ENCODE measurements at places on chromosomes 4 and X. TPM values are rescaled to one million over a fixed set of nuclear protein-coding genes. Genes with fewer than 3 reads are reported as not detected.

Gene DAPP1
- not detected for total RNA-seq

DNA sequence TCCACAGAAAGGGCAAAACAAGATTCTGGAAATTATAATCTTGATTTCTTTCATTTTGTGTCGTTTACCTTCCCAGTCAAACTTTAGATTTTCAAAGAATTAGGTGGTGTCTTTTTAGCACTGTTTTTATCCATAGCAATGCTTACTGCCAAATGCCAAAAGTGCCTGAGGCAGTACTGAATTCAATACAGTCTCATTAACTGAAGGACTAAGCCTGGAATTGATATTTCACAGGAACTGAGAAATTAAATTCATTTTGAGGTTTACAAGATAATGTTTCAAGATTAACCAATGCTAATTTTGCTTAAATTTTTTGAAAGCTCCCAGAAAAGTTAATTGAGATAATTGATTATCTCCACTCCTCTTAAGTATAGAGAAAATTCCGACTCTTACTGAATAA is 68.8 kb upstream of the ARHGAP24 start:
- DNase-seq: no peak
- no peak overlapping the region for H3K27ac ChIP-seq
- no peaks in the 10 kb centered on the region for H3K27me3 ChIP-seq
- no peaks in the 10 kb centered on the region for H3K4me1 ChIP-seq

DNA sequence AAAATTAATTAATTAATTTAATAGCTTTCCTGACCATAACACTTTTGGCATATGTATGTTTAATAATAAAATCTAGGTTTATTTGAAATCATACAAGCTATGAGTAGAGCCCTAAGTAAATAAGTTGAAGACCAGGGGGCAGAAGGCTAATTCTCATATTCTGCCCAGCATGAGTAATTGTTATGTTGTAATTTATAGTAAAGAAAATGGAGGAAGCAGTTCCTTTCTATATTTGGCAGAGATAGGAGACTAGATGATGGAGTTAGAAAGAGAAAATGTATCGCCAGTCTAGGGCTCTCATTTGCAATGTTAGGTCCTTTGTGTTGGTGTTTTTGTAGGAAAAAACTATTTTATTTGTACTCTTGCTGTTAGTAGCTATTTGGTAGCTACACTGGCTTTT is 89.1 kb downstream of the FNIP2 start:
- no peak overlapping the region for H3K4me3 ChIP-seq
- peaks cover 36% of the 10 kb centered on the region for H3K36me3 ChIP-seq
- no peaks in the 10 kb centered on the region for H3K27me3 ChIP-seq
- DNase-seq: no peak
- H3K4me1 ChIP-seq: peaks cover 8% of the 10 kb centered on the region
- H3K27ac ChIP-seq: no peak overlapping the region

- no peak for DNase-seq
- H3K4me1 ChIP-seq: no peaks in the 10 kb centered on the region
- H3K36me3 ChIP-seq: no peaks in the 10 kb centered on the region
- no peak overlapping the region for H3K27ac ChIP-seq
- H3K4me3 ChIP-seq: no peak overlapping the region
- no peaks in the 10 kb centered on the region for H3K27me3 ChIP-seq
Measured at GRCh38 chrX:84909151-84909550, 94.5 kb upstream of the APOOL start.

Gene HELT
- not detected for total RNA-seq

Gene ADH1A
- total RNA-seq: not detected

- H3K4me3 ChIP-seq: no peak overlapping the region
- no peaks in the 10 kb centered on the region for H3K36me3 ChIP-seq
- no peak for DNase-seq
- H3K27me3 ChIP-seq: no peaks in the 10 kb centered on the region
- H3K4me1 ChIP-seq: no peaks in the 10 kb centered on the region
- no peak overlapping the region for H3K27ac ChIP-seq
Measured at GRCh38 chr4:66219401-66219800, 549.1 kb upstream of the EPHA5 start.

GRCh38 chr4:30716681-30717207 is 3.4 kb upstream of the PCDH7 start:
- H3K4me3 ChIP-seq: no peak overlapping the region
- H3K4me1 ChIP-seq: no peaks in the 10 kb centered on the region
- no peak overlapping the region for H3K27ac ChIP-seq
- DNase-seq: no peak
- no peaks in the 10 kb centered on the region for H3K36me3 ChIP-seq

Gene IL9R
- not detected for total RNA-seq

DNA sequence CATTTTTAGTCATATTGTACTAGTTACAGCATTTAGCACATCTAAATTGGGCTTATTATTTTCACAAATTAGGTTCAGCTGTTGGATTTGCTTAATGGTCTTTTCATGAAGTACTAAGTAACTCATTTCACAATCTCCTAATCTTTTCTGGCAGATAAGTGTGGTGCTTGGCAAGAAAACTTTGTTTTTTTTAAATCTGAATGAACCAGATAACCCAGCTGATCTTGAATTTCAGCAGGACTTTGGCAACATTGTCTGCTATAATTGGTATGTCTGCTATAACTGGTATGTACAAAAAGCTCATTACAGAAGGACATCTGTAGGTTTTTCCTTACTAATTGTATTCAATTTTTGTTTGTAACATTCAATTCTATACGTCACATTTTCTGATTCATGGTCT is 22.7 kb downstream of the WDR19 start:
- no peaks in the 10 kb centered on the region for H3K27me3 ChIP-seq
- H3K4me3 ChIP-seq: no peak overlapping the region
- no peak for DNase-seq
- H3K27ac ChIP-seq: no peak overlapping the region
- no peaks in the 10 kb centered on the region for H3K36me3 ChIP-seq
- H3K4me1 ChIP-seq: no peaks in the 10 kb centered on the region

- H3K4me3 ChIP-seq: no peak overlapping the region
- H3K4me1 ChIP-seq: no peaks in the 10 kb centered on the region
- H3K27me3 ChIP-seq: no peaks in the 10 kb centered on the region
- no peaks in the 10 kb centered on the region for H3K36me3 ChIP-seq
Measured at GRCh38 chr4:40603281-40603680, 26.4 kb downstream of the RBM47 start.

DNA sequence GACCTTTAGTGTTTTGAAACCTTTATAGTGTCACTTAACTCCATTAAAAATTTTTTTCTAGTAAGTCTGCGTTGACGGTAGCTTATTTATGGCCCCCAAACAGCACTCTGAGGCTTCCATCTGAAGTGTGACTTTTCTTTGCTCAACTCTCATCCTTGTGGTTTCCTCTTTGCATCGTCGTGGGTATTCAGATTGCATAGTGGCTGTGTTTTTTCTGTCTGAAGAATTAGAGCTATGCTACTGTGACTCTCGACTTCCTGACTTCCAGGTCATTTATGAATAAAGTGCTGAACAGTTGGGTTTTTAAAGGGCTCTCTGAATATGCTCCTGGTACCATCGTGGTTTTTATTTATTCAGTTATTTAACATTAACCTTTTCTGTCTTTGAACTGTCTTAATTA is 44.9 kb downstream of the JADE1 start:
- no peak for DNase-seq
- H3K27ac ChIP-seq: no peak overlapping the region
- peaks cover 94% of the 10 kb centered on the region for H3K36me3 ChIP-seq
- no peak overlapping the region for H3K4me3 ChIP-seq
- H3K4me1 ChIP-seq: no peaks in the 10 kb centered on the region

Gene DRD5
- total RNA-seq: not detected

DNA sequence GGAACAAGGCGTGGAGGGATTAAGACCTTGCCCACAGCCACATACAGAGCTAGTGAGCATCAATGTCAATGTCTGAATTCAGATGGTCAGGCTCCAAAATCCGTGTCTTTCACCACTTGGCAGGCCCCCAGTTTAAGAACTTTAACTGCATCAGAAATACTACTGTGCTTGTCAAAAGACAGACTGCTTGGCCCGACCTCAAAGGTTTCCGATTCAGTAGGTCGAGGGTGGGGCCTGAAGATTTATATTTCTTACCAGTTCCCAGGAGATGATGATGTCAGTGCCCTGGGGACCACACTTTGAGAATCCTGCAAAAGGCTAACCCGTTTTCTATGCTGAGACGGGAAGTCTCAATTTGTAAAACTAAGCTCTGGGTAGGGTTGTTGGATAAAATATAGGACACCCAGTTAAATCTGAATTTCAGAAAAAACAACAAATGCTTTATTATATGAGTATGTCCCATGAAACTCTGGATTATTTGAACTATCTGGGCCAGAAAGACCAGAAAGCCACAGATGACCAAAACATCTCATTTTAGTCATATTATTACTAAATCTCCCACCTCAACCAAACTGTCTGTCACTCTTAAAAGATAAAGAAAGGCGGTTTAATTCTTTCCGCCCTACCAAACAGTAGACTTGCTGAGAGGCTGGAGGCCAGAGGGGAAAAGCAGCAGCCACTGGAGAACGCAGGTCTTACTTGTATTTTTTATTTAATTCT is 42.7 kb downstream of the GATB start:
- H3K4me3 ChIP-seq: no peak overlapping the region
- no peak overlapping the region for H3K27ac ChIP-seq

DNA sequence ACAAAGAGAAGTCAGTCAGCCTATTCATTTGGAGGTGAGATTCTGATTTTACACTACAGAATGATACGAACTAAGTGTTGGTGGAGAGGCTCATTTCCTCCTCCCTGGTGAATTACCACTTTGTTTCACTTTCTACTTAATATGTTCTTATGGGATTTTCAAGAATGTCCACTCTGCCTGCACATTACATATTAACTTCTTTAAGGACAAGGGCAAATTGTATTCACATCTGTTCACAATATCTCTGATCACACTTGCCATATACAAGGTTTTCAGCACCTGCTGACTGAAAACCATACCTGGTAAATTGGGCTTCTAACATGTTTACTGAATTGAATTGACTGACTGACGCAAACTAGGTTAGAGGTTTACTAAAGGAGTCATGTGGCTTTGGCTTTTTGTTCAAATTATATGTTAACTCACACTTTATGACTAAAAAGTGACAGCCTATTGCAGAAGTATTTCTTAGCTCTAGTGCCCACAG is 188.4 kb upstream of the MBNL3 start:
- H3K4me3 ChIP-seq: no peak overlapping the region
- DNase-seq: no peak
- H3K27me3 ChIP-seq: no peaks in the 10 kb centered on the region

Gene DDX53
- total RNA-seq: not detected

Gene HERC5
- total RNA-seq: 4.9 TPM

DNA sequence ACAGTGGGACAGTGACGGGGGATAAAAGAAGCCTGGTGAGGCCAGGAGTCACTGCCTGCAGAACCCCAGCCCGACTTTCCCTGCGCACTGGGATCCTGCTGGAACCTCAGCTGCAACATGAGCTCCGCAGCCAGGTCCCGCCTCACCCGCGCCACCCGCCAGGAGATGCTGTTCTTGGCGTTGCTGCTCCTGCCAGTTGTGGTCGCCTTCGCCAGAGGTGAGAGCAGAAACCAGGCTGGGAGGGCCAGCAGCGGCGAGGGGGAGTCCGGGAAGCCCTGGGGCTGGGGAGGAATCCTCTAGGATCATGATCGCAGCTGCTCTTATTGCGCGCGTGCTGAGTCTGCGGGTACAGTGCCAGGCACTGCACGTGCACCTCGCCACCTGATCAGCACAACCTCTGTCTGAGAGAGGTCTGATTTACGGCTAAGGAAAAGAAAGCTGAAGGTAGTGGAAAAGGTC is at the start of gene PF4V1:
TSS of gene PF4V1 (plus strand) at position 51 of the 459 bp plus-strand sequence. CDS start at position 118, 67 bp downstream.
- no peaks in the 10 kb centered on the region for H3K36me3 ChIP-seq
- H3K27ac ChIP-seq: no peak within 1 kb of the TSS
- no peaks in the 10 kb centered on the region for H3K27me3 ChIP-seq
- peaks cover 20% of the 10 kb centered on the region for H3K4me1 ChIP-seq

GRCh38 chr4:145679991-145680455 is at the start of gene C4orf51:
TSS of gene C4orf51 (plus strand) at chr4:145680146. CDS start at chr4:145680204, 58 bp downstream.
- H3K27ac ChIP-seq: peak within 1 kb of the TSS; percentile 40
- no peaks in the 10 kb centered on the region for H3K27me3 ChIP-seq
- DNase-seq: peak; percentile 41
- H3K4me3 ChIP-seq: no peak within 1 kb of the TSS

GRCh38 chrX:39969099-39969818 is 128.5 kb downstream of the BCOR start:
- no peaks in the 10 kb centered on the region for H3K27me3 ChIP-seq
- peaks cover 14% of the 10 kb centered on the region for H3K4me1 ChIP-seq
- no peaks in the 10 kb centered on the region for H3K36me3 ChIP-seq
- H3K4me3 ChIP-seq: no peak overlapping the region

DNA sequence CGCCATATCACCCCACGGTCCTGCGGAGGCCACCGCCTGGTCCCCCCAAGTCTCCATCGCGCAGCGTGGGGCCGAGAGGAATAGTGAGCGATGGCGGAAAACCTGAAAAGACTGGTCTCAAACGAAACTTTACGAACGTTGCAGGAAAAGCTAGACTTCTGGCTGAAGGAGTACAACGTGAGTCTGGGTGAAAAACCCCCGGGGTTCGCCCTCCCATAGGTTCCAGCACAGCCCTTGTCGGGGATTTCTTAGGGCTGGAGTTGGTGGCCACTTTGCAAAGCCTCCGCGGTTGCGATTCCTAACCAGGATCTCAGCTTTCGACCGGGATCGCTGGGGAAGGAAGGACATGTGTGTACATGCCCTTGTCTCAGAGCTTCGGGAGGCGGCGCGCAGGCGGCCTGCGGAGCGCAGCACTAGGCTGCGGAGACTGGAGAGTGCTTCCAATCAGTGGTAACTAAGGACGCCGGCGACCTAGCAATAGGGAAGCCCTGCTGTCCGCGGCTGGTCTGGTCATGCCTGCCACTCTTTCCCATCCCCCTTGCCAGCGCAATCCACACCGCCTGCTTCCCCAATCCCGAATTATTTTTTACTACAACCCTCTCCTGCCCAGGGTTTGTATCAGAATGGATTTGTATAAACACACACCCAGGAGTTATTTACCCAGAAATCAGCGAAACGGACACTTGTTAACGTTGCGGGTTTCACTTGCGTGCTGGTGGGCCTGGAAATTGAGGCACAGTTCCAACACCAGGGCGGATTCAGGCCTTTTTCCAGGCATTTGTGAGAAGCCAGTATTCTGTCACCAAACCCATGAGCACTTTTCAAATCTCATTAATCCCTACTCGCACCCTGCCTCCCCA is 741 bp downstream of the SPATA18 start:
- no peaks in the 10 kb centered on the region for H3K36me3 ChIP-seq
- peak; percentile 46 for DNase-seq
- no peak overlapping the region for H3K27ac ChIP-seq
- peaks cover 52% of the 10 kb centered on the region for H3K27me3 ChIP-seq

Gene F9
- total RNA-seq: not detected

Gene DDIT4L
- 2.6 TPM for total RNA-seq

GRCh38 chr4:122131562-122132157 is 20.5 kb upstream of the BLTP1 start:
- no peaks in the 10 kb centered on the region for H3K4me1 ChIP-seq
- no peaks in the 10 kb centered on the region for H3K36me3 ChIP-seq
- no peak for DNase-seq
- H3K27ac ChIP-seq: no peak overlapping the region
- no peak overlapping the region for H3K4me3 ChIP-seq

- H3K36me3 ChIP-seq: no peaks in the 10 kb centered on the region
- H3K4me1 ChIP-seq: no peaks in the 10 kb centered on the region
- H3K27me3 ChIP-seq: no peaks in the 10 kb centered on the region
- H3K4me3 ChIP-seq: no peak overlapping the region
- DNase-seq: no peak
Measured at GRCh38 chr4:138300616-138301015, 58.5 kb upstream of the SLC7A11 start.

Gene ARSD
- 14.7 TPM for total RNA-seq

GRCh38 chrX:12661464-12661863 is 129.7 kb upstream of the PRPS2 start:
- no peaks in the 10 kb centered on the region for H3K4me1 ChIP-seq
- H3K36me3 ChIP-seq: no peaks in the 10 kb centered on the region
- H3K27ac ChIP-seq: no peak overlapping the region
